ENCODE measurements at places on chromosomes 16 and 17.

DNA sequence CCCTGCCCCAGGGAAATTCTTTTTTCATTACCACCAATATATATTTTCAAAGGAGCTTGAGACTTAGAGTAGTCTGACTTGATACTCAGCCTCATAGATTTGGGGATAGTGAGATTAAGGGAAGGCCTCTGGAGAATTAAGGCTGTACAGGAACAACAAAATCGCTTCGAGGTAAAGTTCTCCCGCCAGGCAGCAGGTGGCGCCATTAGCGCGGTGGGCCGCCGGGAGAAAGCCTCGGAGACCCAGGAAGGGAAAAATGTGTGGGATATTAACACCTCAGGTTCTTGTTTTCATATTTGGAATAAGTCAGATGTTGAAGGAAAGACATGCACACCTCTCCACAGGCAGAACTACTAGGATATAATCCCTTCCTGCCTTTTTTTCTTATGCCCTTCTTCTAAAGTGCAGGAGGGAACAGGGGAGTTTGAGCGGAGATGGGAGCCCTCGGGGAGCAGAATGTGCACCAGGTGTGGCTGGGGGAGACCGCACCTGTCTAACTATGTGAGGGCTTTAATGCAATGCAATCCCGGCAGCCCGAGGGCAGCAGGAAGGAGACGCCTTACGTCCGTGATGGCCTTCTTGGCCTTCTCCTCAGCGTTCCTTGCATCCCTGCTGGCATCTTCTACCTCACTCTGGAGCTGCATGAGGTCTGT is 25.9 kb downstream of the MYH3 start:
- no peak for DNase-seq

- DNase-seq = no peak
Measured at GRCh38 chr17:80456465-80457235, 19.8 kb downstream of the NPTX1 start.

GRCh38 chr17:48586355-48587258 is 3.4 kb downstream of the HOXB3 start:
- peak; percentile 58 for DNase-seq

GRCh38 chr17:11404431-11405276 is 163.6 kb downstream of the SHISA6 start:
- no peak for DNase-seq

DNA sequence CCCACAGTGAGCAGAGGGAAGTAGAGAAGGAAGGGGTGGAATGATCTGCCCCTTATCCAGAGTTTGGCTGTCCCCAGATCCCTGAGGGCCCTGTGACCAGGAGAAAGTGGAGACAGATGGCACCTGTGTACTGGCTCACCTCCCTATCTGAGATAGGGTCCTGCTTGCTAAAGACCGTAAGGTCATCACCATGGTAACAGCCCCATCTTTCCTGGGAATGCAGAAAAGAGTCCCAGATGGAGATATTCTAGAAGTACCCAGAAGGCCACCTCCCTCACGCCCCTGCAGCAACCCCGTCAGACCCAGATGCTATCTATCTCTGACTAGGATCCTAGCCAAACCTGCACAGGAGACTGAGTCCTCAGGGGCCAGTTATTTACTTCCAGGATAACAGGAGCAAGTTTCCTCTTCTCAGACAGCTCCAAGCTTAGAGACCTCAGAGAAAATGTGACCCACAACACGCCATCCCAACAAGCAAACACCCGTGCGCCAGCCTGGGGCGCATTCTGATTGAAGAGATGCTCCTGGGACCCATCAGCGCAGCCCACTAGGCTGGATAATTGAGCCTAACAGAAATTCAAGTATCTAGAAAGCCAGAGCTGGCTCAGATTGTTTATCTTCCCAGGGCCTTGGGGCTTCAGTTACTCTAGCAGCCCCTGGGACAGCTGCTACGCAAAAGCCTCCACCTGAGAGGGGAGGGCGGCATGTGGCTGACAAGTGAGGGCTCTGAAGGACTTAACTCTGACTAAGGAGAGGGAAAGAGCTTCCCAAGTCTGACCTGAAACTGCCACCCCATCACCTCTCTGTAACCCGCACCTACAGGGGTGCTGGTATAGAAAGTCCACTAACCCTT is 1.9 kb downstream of the ORMDL3 start:
- no peak for DNase-seq

DNA sequence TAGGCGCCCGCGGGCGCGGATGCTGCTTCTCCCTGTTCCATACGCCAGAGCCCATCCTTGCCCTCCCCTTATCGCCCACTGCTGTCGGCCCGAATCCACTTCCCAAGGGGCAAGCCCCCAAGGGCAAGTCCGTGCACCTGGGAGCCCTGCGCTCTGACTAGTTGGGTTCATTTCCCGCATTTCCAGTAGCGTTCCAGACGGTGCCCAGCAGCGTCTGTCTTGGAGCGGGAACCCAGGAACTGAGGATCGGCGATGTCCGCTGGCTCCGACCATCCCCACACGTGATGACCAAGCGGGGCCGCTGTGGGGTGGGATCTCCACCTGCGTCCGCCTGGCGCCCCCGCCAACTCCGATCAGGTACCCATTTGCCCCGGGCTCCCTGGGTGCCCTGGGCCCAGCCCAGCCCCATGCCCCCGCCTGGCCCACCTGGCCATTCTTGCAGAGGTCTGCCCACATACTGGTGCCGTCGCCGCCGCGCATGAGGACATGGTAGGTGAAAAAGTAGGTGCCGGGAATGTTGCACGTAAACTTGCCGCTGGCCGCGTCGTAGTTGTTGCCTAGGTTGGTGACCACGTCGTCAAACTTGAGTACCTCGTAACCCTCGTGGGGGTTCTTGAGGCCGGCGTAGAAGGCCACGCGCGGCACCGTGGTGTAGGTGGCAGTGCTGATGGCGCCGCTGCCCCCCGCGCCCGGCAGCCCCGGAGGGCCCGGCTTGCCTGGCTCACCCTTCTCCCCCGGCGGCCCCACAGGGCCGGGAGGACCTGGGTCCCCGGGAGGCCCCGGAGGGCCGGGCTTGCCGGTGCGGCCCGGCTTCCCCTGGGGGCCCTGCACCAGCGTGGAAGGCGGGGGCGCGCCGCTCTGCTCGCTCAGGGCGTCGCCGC is 837 bp downstream of the C1QL1 start:
- DNase-seq = no peak

DNA sequence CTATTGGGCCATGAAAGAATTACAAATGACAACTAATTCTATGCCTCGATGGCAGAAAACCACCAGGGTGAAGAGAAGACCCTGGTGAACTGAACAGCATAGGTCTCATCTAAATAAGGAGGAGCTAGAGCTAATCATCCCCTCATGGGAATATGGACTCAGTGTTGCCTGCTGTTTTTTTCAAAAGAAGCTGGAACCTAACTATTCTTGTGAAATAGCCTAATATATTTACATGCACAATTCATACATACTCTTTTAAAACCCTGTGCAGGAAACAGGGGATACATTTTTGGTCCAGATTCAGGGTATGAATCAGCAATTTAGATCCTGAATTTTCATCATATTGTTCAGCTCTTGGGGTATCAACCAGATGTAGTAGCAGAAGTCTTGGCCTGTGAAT is 560.6 kb downstream of the TOX3 start:
- no peak for DNase-seq

DNA sequence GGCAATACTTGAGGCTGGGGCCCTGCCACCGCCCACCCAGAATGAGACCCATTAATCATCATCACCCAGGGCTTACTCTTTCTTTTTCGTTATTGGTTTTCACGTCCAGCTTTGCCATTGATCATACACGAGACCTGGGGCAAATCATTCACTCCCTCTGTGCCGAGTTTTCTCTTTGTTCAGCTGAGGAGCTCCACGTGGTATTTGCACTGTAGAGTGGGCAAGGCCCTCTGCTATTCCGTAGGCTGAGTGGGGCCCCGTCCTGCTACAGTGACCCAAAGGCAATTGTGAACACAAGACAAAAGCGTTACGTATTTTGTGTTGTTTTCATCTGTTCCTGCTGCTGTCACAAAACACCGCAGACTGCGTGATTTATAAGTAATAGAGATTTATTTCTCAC is 23.6 kb upstream of the CBX2 start:
- DNase-seq = no peak

- no peak for DNase-seq
Measured at GRCh38 chr16:987906-988305, 6.3 kb downstream of the SOX8 start.

GRCh38 chr17:57970710-57971109 is 15.5 kb upstream of the CUEDC1 start:
- no peak for DNase-seq

- DNase-seq = no peak
Measured at GRCh38 chr16:50684823-50685461, 3.8 kb upstream of the SNX20 start.

- no peak for DNase-seq
Measured at GRCh38 chr17:11744696-11745095, 146.4 kb downstream of the DNAH9 start.

DNA sequence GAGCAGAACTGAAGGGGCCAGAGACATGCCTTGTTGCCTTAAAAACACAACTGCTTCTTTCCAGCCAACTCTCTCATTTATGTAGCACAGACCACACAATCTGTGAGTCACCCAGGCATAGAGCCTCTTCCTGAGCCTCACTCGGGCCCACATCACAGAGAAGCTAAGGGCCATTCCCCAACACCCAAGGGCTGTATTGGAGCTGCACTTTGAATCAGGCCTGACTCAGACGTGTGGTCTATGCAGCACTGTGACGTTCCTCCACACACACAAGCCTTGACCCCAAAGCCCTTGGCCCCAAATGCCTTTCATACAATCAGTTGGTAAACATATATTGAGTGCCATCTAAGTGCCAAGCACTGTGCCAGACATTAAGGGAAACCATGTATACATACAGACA is 308.9 kb upstream of the DYNLRB2 start:
- DNase-seq = no peak

- no peak for DNase-seq
Measured at GRCh38 chr17:75795820-75796607, 11.4 kb downstream of the UNK start.

- no peak for DNase-seq
Measured at GRCh38 chr17:5361426-5361825, 58.0 kb downstream of the NUP88 start.

GRCh38 chr17:75232786-75233185 is 27.3 kb downstream of the NUP85 start:
- no peak for DNase-seq

DNA sequence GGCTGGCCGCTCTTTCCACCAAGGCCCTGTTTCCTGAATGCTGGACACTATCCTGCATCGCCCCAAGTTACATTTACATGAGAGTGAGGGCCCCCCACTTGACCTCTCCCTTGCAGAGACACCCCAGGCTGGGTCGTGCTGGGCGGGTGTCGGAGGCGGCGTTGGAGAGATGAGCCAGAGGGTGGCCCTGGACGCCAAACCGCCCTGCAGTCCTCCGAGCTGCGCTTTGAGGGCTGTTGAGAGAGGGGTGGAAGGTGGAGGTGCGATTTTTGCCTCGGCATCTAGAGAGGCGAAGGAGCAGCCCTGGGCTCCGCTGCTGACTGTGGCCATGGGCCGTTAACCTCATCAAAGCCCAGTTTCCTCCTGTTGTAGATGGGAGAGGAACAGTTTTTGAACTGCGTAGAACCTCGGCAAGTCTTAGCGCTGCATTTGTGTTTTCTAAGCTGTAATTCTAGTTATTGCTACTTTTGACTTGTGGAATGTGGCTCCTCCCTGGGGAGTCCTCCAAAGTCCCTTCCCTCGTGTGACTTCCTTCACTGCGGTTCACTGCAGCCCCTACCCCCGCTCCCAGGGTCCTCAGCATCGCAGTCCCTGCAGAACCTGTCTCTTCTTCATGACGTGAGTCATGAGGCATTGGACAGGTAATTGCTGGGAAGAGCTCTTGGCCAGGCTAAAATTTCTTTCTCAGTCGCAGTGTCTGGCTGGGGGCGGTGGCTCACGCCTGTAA is 986 bp upstream of the ELOB start:
- no peak for DNase-seq

DNA sequence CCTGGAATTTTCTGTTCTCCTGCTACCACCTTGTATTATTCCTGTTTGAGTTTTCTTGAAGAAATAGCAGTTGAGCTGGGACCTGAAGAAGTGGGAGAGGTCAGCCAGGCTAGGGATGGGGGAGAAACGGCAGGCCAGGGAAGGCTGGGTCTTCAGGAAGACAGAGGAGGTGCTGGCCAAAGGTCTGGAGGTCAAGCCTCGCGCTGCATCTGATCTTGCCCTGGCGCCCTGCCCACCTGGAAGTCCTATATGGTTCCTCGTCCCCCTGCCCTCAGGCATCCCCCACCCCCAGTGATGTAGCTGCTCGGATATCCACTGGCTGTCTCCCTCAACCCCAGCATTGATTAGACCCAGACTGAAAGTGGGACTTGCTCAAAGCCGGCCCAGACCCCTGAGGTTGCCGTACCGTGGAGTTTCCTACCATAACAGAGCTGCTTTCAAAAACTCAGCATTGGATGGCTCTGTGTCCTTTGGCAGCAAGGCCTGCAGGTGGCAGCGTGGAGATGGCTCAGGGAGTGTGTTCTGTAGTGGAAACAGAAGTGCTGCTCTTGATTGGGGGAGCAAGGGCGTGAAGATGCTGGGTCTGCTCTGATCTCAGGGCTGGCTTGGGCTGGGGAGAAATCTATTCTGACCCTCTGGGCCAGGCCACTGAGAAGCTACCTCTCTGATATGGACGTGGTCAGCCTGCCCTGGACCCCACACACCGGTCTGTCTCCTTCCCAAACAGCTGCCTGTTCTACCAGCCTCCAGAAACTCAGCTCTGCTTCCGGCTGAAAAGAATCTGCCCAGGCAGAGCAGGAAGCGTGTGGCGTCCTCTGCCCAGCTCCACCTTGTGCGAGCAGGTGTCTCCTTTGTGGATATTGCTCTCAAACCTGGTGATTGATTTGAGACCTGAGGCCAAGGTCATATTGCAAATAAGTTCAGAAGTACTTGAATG is 107.0 kb upstream of the CACNG5 start:
- peak; percentile 80 for DNase-seq

DNA sequence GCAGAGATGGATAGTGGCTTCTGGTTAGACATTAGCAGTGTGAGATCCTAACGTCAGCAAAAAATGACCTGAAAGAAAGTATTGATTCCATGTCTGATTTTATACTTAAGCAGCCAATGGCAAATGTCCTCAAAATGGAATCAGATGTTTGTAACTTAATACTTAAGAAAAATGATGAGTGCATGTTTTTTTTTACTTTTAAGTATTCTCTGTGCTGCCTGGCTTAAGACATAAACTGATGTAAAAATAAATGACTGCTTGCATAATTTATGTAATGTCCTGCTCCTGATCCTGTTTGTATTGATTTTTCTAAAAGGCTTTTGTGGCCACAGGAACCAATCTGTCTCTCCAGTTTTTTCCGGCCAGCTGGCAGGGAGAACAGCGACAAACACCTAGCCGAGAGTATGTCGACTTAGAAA is 7.4 kb downstream of the CBFB start:
- no peak for DNase-seq

- DNase-seq = peak; percentile 44
Measured at GRCh38 chr17:39461926-39462569, 762 bp downstream of the CDK12 start.

All from NCI-H774 (cell line).